Small intestine (tissue), 16 donors: ENCODE measurements at places on chromosomes 13 and 19.

DNA sequence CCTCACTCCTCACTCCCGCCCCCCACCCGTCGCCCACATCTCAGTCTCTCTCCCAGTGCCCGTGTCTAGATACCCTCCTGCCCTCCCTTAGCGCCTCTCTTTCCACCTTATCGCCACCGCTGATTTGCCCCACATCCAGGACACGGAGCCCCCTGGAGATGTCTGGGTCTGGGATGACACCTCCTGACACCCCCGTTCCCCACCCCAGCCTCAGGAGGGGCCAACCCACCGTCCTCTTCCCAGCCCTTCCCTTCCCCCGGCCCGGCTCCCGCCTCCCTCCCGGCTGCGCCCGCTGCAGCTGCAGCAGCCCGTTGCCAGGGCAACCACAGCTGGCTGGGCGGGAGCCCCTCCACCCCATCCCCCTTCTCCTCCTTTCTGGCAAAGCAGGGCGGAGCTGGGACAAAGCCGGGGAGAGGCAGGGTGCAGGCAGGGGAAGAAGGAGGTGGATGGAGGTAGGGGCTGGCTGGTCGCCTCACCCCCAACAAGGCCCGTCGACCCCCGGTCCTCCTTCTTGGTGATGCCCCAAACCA is 13.5 kb downstream of the DPF1 start:
- no peak for DNase-seq

GRCh38 chr19:2015608-2015950 is at the start of gene BTBD2:
Gene BTBD2, minus strand, starts transcription at chr19:2015714. Its CDS starts 11 bp downstream, at chr19:2015703.
- peak; percentile 69 for DNase-seq

DNA sequence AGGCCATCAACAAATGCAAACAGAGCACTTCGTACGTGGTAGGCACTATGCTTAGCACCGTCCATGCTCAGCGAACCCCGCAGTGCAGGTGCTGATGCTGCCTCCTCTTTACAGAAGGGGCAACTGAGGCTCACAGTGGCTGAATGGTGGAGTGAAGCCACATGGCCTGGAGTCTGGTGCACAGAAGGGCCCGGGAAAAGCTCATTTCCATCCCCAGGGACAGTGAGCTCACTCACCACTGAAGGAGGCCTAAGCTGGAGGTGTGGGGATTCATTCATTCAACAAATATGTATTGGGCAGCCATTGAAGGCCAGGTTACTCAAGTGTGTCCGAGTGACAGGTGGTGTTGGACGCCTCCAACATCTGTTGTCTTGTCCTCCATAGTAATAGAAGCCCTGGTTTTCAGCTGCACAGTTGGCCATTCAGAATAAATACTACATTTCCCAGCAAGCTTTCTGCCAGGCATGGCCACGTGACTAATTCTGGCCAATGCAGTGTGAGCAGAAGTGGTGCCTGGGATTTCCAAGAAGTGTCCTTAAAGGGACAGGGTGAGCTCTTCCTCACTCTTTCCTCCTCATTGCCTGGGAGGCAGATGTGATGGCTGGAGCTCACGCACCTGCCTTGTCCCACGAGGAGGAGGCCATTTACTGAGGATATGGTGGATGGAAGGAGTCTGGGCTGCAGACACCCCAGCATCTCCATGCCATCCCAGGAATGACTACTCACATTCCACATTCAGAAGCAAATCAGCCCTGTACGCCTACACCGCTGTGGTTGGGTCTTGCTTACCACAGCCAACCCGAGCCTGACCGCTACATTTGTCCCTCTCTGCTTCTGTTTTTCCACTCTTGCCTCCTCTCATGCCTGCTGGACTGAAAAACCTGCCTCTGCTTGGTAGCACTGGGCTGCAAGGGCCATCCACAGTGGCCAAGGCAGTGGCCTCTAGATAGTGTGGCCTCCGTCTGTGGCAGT is 2.3 kb upstream of the ZNRF4 start:
- no peak for DNase-seq

GRCh38 chr13:101417043-101417406 is 717 bp upstream of the NALCN start:
- DNase-seq: no peak

DNA sequence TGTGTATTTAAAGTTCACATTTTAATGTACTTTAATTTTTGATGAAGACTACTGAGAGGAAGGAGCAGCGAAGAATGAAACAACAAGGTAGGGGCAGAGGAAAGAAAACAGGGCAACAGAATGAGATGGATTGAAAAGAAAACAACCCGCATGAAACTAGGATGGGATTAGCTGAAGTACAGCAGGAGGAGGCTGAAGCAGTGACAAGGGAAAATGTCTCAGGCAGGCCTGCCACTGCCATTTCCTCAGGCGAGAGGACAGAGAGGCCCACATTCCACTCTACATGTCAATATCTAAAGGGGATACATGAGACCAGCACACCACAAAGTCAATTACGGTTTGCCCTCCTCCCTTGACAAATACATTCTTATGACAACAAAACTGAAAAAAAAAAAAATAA is 1703.2 kb downstream of the EFNB2 start:
- DNase-seq: no peak

- DNase-seq: no peak
Observed at GRCh38 chr13:25455146-25455545, 83.4 kb downstream of the ATP8A2 start.

GRCh38 chr13:27942972-27943371 is 23.2 kb downstream of the PDX1 start:
- peak; percentile 37 for DNase-seq

GRCh38 chr19:5369962-5370367 is 29.4 kb upstream of the PTPRS start:
- peak; percentile 16 for DNase-seq

- DNase-seq: no peak
Observed at GRCh38 chr19:53538378-53539109, 599 bp downstream of the ZNF331 start.

DNA sequence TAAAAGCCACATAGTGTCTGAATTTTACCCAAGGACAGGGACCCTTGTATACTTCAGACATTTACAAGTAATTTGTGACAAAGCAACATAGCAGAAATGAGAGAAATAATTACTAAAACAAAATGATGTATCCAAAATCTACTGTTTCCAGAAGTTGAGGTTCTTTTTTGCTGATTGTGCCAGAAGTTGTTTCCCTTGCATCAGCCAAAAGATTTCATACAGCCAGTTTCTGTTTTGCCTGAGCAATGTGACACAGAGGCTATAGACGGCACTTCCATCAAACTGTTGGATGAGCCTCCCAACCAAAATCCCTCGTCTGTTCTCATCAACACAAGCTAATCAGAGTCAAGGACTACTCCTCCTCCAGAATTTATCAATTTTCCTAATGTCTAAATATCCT is 913.2 kb upstream of the GPC6 start:
- no peak for DNase-seq

DNA sequence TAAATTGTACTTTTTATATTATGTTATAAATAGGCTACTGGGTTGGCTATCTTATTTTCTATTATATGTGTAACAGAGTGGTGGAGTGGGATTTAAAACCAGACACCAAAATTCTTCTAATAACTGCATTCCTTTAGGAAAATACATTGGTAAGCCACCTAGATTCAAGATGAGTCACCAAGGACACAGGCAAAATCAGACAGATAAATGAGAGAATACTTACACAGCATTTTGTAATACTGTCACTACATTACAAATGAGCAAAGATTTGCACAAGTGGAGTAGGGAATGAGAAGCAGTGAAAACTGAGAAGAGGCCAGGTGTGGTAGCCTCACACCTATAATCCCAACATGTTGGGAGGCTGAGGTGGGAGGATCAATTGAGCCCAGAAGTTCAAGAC is 6.2 kb upstream of the SPART start:
- no peak for DNase-seq

GRCh38 chr13:33453936-33454335 is 168.4 kb upstream of the STARD13 start:
- DNase-seq: no peak

DNA sequence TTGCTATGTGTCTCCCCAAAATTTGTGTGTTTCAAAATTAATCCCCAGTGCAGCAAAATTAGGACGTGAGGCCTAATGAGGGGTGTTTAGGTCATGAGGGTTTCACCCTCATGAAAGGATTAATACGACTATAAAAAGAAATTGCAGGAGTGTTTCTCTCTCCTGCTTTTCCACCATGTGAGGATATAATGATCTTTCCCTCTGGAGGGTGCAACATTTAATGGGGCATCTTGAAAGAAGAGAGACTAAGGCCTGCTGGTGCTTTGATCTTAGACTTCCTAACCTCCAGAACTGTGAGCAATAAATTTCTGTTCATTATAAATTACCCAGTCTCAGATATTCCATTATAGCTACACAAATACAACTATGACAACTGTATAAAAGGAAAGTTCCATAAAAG is 183.2 kb downstream of the MYO16 start:
- DNase-seq: no peak

- DNase-seq: no peak
Observed at GRCh38 chr13:75373988-75374387, 108.0 kb downstream of the TBC1D4 start.

GRCh38 chr19:3524904-3525451 is 14.0 kb upstream of the TEKTIP1 start:
- no peak for DNase-seq

DNA sequence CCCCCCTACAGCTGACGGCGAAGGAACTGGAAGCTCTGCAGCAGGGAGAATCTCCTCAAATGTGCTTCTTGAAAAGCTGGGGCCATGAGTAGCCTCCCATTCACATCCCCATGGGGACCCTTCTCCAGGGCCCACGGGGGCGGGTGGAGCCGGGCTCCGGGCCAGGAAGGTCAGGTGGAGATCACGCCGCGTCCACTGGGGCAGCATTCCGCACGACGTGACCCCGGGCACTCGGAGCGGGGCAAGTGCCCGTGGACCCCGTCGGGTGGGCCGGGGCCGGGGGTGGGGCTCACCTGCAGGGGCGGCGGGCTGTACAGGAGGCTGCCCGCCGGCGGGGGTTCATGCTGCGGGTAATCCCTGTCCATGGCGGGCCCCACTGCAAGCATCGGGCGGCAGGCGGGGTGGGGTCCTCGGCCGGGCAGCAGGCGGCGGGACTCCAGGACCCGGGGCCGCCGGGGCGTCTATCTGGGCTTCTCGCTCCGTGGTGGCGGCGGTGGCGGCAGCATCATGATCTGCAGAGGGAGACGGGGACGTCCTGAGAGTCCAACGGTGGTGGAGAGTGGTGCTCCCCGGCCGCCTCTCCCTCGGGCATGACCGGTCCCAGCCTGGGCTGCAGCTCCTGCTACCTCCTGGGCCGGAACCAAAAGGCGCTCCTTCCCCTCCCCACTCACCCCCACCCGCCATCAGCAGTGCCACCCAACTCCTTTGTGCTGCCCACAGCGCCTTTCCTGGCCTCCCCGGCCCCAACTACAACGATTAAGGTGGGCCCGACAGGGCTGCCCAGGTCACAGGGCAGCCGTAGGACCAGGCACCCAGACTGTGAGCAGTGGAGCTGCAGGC is 20.0 kb downstream of the SBNO2 start:
- DNase-seq: no peak

GRCh38 chr13:98301721-98302120 is 124.7 kb upstream of the RNF113B start:
- DNase-seq: no peak
